ENCODE measurements at places on chromosomes 2 and 18.

- DNase-seq, result no peak
Observed at GRCh38 chr2:234679741-234680687, 183.1 kb upstream of the ARL4C start.

- DNase-seq, result no peak
Observed at GRCh38 chr2:227479865-227480475, 8.0 kb downstream of the AGFG1 start.

DNA sequence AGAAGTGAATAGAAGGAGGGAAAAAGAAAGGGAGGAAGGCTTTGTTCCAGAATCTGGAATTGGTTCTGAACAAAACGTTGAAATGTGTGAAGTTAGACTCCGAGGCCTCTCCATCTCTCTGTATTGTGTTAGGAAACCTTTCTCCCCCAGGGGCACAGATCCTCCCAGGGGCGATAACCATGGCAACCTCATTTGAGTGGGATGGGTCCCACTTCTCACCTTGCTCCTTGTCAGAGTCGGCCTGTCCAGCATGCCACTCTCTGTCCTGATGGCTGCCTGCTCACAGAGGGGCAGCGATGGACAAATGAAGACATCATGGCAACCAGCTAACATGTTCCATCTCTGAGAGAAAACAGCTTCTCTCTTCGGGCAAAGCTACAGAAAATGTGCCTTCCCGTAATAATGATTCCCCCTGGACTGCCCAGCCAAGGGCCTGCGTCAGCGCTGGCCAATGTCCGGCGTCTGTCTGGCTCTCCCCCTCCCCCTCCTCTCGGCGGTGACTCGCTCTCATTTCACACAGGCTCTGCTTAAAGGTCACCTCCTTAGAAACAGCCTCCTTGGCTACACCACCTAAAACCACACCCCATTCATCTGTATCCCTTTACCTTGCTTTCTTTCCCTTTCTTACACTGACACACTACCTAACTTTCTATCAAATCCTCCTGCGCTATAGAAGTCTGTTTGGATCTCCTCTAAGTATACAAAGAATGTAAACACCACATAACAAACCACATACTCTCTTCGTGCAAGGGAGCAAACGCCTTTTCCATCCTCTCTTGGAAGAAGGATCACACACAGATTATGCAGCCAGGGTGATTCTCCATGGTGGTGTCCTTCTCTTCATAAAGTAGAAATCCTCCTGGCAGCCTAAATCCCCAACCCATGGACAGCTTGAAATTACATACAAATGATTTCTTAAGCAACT, 32.1 kb upstream of the TTC39C start:
- no peak for DNase-seq

GRCh38 chr2:68516051-68516955, 48.9 kb downstream of the APLF start:
- DNase-seq, result no peak

DNA sequence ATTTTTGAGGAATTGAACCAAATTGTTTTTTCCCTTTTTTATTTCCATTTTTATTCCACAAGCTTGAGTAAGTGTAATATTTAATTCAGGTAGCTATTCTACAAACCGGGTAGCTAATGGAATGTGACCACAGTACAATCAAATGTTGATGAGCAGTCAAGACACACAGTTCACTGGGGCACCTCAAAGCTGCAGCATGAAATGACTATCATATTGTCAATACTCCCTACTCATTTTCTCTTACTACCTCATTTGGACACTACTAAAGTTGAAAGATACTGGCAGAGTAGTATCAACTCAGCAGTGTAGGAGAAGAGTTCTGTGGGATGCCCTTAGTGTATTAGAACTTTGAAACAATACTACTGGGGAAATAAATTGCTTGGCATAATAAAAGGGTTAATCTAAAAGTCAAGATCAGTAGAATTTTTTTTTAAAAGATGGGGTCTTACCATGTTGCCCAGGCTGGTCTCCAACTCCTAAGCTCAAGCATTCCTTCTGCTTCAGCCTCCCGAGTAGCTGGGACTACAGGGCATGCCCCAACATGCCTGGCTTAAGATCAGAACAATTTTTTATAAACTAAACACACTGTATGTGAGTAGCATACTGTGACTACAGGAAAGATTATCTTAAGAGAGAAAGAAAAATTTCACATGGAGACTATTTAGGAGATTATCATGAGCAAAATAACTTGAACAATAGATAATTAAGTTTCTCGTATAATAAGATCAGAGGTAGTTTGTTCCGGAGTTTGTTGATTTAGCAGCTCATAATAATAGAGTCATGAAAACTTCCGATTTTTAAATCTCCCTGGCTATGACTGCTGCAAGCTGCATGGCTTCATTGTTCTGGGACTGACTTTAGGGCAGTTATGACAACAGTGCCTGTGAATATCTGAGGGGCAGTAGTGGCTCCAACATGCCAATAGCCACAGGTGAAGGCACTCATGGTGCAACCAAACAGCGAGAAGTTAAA, 43.7 kb downstream of the MYO3B start:
- DNase-seq, result no peak

DNA sequence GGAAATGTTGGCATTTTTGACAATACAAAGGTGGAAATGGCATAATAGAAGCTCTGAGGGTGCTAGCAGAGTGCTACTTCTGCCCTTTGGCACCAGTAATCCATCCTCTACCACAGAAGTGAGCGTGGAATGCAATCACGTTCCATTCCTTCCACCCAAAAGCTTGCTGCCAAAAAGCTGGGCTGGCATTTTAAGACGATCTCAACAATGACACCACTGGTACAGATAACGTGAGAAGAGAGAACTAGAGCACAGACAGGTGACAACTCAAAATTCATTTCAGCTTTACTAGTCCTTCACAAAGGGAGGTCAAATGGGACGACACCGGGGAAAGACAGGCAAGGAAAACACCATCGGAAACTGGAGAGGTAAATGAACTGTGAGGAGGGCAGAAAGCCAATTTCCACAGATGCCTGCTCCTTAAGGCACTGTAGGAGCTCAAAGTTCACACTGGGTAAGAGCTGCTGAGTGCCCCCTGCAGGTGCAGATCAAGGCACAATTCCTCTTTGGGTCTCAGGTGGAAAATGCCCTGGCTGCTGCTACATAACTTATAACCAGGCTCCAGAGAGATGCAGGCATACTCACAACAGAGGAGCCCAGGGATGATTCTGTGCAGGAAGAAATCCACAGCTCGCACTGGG, 50.7 kb upstream of the RNU4ATAC start:
- DNase-seq, result no peak

DNA sequence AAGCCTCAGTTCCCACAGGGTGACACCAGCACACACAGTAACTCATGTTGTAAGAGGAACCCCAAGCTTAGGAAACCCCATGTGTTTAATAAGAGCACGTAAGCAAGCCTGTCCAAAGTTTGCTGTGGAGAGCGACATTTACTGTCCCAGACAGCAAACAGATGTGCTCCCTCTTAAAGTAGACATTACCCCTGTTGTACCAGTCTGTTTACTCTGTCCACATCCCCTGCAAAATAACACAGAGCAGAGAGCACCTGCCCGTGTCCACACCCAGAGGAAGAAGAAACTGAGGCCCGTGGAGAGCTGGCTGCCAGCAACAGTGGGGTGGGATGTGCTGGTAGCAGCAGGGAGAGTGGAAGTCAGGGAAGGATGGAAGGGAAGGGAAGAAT, 243.5 kb downstream of the GBX2 start:
- no peak for DNase-seq

Data from stimulated activated CD4-positive, alpha-beta T cell treated with anti-CD3 and anti-CD28 coated beads, TNF-alpha, amount 100 ng/mL, for 48 hours (primary cell).